ENCODE measurements at places on chromosomes 1 and 21.

GRCh38 chr1:45584351-45585109 is 689 bp downstream of the NASP start:
- DNase-seq = peak; percentile 90

DNA sequence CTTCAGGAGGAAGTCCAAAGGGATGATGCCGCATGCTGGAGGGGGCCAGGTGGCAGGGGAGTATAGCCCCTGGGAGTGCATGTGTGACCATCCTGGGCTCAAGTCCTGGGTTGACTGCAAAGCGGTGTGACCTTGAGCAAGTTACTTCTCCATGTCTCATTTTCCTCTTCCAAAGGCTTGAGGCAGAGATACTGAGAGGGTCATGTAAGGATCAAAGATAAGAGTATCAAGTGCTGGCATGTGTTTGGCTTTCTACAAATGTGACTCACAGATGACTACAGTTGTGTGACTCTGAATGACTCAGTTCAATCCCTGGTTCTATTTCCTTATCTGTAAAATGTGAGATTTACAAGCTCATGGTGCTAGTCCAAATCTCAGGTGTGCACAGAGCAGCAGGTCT is 26.1 kb downstream of the PROK1 start:
- no peak for DNase-seq

GRCh38 chr1:231684356-231685244 is 58.0 kb downstream of the DISC1 start:
- no peak for DNase-seq

- no peak for DNase-seq
These were observed 57.3 kb downstream of the SLC37A1 start for GRCh38 chr21:42570841-42571387.

DNA sequence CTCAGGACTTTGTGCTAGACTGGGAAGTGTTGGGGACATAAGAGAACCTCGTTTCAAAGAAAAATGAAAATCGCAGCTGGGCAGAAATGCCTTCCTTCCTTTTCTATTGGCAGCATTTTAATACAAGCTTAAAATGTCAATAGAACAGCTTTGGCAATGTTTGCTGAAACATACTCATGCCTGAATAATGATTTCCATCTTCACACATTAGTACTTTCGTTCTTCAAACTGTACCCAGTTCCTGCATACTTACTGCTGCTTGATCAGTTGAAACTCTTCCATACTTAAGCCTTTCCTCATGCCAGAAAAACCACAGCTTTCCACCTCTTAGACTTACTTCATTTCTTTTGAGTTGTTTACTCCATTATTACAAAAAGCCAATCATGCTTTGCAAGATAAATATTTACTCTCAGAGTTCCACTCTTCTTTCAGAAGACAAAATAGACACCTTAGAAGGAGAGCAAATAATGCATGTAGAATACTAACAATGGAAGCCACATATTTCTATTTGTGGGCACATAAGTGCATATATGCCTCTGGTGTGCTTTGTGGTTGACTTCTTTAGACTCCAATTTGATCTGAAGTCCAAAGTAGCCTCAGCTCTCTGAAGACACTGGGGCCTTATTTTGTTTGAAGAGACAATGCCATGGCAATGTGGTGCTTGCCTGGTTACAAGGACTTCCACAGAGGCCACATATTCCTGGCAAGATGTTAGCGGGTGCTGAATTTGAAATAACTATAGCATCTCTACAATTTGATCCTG is 22.7 kb upstream of the CD55 start:
- DNase-seq = no peak

DNA sequence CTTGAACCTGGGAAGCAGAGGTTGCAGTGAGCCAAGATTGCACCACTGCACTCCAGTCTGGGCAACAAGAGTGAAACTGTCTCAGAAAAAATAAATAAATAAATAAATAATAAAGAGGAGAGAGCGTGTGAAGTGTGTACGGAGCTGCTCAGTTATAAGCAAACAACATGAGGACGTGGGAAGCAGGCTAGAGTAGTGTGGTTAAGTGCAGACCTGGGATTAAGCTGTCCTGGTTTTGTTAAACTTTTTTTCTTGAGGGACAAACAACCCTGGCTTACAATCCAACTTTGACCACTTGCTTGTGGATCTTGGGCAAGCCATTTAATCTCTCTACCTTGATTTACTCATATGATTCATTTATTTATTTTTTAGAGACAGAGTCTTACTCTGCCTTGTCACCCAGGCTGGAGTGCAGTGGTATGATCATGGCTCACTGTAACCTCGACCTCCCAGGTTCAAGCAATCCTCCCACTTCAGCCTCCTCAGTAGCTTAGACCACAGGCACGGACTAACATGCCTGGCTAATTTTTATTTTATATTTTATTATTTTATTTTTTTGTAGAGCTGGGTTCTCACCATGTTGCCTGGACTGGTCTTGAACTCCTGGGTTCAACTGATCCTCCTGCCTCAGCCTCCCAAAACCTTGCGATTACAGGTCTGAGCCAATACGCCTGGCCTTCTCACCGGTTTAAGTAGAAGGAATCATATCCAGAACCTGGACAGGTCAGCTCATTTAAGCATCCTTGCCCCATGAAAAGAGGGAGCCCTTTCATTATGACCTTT is 52.7 kb downstream of the RPS6KA1 start:
- no peak for DNase-seq

DNA sequence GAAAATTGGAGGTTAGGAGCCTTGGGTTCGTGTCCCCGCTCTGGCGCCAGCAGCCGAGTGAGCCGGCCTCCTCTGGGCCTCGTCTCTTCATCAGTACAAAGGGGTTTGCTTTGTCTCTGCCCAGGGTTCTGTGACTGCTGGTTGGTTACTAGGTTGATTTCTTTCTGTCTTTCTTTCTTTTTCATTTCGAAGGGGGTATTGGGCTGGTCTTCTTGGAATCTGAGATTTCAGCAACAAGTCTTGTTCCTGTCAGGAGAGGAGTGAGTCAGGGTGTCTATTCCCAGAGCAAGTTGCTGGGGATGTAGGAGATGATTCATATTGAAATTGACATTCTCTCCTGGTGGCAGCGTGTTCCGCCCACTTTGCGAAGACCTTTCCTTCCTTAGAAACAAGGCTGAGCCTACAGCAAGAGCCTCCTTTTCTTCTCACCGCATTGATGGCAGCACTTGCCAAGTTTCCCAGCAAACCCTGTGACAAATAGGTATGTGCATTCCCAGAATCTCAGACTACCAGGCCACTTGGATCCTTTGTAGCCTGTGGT is 79.2 kb downstream of the MAN1C1 start:
- DNase-seq = no peak

- DNase-seq = no peak
These were observed 283.9 kb downstream of the LRRC40 start for GRCh38 chr1:69921486-69921885.

DNA sequence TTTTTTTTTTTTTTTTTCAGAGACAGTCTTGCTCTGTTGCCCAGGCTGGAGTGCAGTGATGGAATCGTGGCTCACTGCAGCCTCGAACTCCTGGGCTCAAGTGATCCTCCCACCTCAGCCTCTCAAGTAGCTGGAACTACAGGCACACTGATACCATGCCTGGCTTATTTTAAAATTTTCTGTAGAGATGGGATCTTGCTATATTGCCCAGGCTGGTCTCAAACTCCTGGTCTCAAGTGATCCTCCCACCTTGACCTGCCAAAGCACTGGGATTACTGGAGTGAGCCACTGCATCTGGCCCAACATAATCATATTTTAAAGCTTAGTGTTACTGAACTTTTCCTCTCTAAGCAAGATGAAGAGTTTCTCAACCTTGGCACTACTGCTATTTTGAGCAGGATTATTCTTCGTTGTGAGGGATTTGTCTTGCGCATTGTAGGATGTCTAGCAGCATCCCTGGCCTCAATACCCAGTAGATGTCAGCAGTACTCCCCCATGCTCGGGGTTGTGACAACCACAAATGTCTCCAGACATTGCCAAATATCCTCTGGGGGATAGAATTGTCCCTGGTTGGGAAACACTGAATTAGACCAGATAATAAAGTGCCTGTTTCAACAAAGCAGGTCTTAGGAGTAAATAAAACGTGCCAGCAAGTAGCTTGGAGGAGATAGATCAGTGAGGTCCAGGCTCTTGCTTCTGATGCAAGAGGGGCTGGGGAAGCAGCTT is 15.1 kb upstream of the THRAP3 start:
- no peak for DNase-seq

DNA sequence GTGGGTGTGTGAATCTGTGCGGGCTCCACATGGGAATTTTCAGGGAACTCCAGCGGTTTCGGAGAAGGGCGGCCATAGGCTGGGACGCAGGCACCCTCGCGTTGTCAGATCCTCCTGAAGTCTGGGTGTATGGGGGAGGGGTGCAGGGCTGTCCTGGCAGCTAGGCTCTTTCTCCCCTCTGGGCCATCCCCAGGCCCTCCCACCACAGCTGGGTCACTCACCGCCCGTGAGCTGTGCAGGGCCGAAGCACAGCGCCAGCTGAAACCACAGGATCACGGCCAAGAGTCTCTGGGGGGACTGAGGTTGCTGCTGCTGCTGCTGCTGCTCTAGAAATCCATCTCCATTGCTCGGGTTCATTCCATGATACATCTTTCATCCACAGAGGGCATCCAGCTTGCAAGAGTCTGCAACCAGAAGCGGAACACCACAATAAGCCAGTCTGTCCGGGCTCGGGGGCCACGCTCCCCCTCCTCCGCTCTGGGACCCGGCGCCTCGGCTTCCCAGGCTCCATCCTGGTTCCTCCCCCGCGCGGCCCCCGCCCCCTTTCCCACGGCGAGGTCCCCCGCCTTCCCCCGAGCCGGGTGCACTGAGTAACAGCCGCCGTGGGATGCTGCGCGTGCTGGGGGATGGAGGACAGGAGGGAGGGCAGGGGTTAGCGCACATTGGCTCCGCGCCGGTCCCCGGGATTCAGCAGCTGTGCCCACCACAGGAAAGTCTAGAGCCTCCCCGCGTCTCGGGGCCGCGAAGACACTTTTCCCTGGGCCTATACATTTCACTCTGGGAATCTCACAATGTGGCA is 720 bp downstream of the SUSD4 start:
- no peak for DNase-seq

GRCh38 chr1:87872692-87873091 is 544.0 kb downstream of the LMO4 start:
- no peak for DNase-seq

DNA sequence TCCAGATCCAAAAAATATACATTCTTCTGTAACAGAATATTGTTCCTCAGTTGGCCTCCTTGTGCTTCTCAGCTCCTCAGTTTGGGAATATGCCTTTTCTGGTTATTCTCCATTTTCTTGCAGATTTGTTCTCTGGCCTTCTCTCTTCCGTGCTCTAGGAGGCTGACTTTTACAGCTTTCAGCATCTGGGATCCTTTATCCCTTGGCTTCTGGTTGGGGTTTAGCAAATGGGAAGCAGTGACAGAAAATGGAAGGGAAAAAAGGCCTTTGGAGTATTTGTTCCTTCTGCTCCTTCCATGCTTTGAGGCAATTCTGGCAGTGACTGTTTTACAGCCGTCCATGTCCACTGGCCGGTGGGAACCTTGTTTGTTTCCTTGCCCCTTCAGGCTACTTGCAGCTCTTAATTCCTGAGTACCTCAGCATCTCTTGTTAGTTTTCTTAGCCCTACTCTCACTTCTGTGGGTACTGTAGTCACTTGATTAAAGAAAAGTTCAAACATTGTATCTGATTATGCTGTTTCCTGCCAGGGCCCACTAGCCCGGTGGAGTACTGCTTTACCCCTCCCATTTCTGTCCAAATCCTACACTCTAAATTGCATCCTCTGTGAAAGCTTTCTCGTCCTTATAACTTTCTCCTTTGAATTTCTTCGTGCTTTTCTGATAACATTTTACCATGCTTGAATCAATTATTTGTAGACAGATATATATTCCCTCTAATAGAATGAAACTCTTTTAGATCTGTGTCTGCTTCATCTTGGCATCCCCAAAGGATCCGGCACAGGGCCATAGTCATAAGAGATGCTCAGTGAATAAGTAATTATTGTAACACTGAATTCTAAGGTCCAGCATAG is 118.2 kb downstream of the OSBPL9 start:
- no peak for DNase-seq

GRCh38 chr1:237677979-237678378 is 212.7 kb downstream of the ZP4 start:
- no peak for DNase-seq

- DNase-seq = no peak
These were observed 1806.8 kb downstream of the BRINP3 start for GRCh38 chr1:188670837-188671236.

DNA sequence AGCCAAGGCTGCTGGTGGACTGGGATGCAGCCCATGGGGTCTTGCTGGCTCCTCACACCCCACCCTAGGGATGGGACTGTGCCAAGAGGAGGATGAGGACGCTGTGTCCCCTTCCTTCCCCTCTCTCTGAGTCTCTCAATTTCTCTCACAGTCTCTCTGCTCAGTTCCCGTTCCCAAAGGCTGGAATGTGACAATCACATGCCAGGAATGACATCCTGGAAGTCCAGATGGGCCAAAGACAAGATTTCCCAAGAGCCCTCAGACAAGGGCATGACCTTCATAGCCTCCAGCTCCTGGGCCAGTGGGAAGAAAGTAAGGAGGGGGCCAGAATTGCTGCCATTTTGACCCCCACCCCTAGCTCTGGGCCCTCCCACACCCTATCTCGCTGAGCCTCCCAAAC is 7.6 kb upstream of the CDCP2 start:
- DNase-seq = no peak

DNA sequence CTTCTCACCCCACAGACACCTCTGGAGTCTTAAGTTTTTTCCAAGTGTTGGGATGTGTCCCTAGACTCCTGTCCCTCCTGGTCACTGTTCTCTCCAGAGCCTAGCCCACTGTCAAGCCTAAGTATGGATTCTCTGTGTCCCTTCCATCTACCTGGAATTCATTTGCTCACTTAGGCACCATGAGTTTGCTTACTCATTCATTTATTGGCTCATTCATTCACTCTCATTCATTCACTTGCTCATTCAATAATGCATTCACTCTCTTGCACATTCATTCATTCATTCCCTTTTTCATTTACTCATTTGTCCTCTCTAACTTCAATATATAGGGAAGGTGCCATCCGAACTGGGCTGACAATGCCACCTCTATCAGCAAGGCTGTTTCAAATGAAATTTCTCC is 1.6 kb downstream of the S100A16 start:
- DNase-seq = no peak

- no peak for DNase-seq
These were observed 20.5 kb downstream of the MAPKAPK2 start for GRCh38 chr1:206705191-206705590.

GRCh38 chr1:176770066-176770465 is 307.1 kb downstream of the PAPPA2 start:
- DNase-seq = no peak

GRCh38 chr1:41158147-41158875 is 83.8 kb downstream of the SCMH1 start:
- DNase-seq = no peak

DNA sequence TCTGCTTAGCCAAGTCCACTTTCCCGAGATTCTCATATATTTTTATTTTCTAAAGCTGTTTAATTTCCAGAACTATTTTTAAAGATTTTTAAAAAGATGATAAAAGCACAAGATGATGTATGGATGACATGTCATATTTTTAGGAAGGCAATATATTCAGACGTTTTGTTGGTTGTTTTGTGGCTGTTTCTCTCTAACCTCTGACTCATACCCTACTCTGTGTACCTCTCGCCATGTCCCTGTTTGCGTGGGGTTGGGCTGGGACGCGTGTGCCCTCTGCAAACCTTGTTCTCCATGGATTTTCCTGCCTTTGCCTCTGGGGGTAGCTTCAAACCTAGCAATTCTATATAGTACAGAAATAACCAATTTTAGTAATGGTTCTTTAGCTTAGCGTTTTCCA is 132.0 kb downstream of the GALNT2 start:
- DNase-seq = no peak

GRCh38 chr1:175134500-175134899 is 58.1 kb downstream of the KIAA0040 start:
- no peak for DNase-seq

- no peak for DNase-seq
These were observed 55.8 kb downstream of the SLC27A3 start for GRCh38 chr1:153831026-153831425.
